Left hindlimb (tissue), 1 donor: ENCODE measurements at places on chromosomes 3 and 15.
A peak's percentile ranks its signal among the peaks of the same experiment; 100 is the strongest.

- DNase-seq = no peak
These were observed 319.3 kb upstream of the ATP10A start for GRCh38 chr15:26182441-26182840.

DNA sequence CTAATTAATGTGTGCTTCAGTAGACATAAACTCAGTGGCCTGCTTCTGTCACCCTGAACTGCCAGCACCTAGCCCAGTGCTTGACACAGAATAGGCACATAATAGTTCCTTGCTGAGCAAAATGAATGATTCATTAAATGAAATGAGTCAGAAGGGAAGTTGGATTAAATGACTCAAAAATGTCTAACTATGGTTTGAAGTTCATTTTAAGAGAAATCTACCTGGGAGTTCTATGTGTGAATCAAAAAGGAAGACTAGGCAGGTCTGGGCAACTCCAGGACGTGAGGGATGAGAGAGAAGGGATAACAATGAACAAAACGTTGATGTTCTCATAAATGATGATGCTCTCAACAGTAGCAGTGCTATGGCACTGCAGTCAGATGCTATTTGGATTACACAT is 175.0 kb downstream of the CFAP20DC start:
- no peak for DNase-seq

GRCh38 chr3:178618896-178619295 is 82.7 kb downstream of the KCNMB2 start:
- DNase-seq = no peak

DNA sequence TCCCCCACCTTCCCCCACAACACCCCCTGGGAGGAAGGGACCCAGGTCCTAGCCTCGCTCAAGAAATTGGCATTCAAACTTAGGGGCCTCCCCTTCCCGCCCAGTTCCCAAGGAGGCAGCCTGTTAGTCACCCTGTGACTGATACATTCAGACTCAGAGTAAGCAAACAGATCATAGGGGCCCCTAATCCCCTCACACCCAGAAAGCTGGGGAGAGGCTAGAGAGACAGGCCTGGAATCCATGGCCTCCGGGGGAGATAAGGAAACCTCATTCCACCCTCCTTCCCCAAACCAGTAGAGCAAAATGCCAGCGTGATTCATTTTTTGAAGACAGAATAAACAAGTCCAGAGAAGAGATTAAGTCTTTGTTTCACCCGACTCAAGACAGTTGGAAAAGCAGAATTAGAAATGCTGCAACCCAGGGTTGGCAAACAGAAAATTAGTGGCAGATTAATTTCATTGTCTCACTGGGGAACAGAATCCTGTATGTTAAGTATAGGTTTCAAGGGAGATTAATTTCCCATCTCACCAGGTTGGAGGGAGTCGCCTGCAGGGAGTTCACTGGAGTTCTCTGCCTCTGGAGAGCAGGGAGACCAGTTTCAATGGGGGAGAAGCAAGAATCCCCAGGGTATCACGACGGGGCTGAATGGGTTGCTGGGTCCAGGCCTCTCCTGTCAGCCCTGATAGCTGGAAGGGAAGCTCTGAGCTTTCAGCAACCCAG is 268.3 kb downstream of the UACA start:
- no peak for DNase-seq

DNA sequence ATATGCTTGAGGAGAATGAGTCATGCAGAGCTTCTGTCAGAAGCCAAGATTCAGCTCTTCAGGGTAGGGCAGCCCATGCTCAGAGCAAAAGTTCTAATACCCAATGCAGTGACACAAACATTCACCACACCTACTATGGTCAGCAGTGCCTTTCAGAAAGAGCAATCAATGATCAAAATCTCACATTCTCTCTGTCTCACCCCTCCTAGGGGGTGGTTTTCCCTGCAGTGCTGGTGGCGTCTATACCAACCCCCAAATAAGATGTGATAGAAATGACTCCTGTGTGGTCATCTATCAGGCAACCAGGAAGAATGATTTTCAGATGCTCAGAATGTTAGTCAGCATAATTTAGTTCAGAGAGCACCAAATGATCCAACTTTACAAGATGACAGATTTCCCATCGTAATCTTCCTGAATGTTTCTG is 385.3 kb downstream of the NTRK3 start:
- DNase-seq = no peak

DNA sequence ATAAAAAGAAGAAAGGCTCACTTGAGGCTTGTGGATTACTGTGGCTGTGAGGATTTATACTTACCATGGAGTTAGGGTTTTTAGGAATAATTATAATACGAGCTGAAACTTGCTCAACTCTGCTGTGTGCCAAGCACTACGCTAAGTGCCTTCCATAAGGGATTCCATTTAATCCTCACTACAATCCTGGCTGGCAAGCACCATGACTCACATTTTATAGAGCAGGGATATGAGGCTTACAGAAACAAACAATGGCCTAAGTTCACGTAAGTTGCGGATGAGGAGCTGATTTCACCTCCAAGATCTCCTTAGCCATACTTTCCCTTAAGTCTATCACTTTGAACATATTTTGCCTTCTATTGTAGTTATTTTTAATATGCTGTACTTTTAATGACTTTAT is 43.9 kb upstream of the ARL8B start:
- DNase-seq = no peak

DNA sequence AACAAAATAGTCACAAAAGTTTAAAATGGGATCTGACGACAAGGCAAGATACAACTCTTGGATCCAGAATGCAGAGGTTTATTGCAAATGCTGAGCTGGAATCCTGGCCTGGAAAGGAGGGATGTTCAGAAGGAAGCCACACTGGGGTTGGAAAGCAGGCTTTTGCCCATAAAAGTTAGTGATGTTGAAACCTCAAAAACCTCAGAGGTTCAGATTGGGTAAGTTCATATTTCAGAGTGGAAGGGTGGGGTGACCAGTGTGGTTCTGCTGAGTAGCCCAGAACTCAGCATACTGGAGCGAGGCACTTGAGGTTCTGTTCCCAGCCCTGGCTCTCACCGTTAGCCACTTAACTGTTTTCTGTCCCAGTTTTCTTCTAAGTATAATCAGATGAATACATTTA is 114.0 kb upstream of the OSTN start:
- peak; percentile 56 for DNase-seq

- no peak for DNase-seq
These were observed 34.3 kb upstream of the MANF start for GRCh38 chr3:51350751-51351150.

DNA sequence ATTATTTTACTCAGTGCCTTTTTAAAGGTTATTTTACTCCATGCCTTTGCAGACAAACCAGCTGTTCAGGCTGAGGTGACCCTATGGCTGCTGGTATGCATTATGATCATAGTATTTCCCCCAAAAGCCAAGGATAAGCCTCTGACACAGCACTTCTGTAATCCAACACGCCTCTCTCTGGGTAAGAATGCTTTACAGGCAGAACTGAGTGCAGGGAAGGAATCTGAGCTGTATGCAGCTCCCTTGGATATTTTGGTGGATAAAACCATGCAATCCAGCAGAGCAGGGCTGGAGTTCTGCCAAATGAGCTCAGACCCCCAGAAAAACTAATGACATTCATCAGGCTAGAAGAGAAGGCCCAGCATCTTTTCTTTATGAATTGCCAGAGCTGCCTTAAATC is 11.7 kb upstream of the MAP1A start:
- DNase-seq = peak; percentile 58

DNA sequence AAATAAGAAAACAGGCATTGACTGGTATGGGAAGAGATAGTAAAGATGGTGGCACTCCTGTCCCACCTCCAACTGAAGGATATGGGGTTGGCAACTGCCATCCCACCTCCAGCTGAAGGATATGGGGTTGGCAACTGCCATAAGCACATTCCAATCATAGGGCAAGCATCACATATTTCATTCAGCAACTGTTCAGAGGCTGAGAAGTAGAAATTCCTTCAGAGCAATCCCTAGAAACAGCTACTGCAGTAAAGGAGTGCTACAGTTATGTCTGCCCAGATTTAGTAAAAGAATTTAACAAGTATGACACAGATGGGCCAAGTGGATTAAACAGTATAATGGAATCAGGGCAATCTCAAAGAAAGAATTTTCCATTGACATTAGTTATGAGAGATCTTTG is 156.8 kb downstream of the IMPG2 start:
- DNase-seq = no peak

GRCh38 chr15:87707566-87708130 is 548.9 kb downstream of the NTRK3 start:
- DNase-seq = no peak

DNA sequence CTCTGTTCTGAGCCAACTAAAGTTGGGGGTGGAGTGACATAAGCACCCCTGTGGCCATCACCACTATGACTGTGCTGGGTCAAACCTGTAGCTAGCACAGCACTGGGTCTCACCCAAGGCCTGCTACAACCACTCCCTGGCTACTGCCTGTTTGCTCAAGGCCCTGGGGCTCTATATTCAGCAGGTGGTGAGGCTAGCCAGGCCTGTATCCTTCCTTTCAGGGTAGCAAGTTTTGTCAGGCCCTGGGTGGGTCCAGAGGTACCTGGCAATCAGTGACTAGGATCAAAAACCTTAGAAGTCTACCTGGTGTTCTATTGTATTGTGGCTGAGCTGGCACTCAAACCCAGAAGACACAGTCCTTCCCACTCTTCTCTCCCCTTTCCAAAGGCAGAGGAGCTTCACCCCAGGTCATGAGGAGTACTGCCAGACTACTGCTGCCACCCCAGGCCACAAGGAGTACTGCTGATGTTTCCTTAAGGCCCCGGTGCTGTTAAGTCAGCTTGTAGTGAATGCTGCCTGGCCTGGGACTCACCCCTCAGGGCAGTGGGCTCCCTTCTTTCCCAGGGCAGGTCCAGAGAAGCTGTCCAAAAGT is 170.8 kb downstream of the IGSF11 start:
- no peak for DNase-seq

GRCh38 chr3:24686808-24687207 is 192.2 kb upstream of the THRB start:
- no peak for DNase-seq

DNA sequence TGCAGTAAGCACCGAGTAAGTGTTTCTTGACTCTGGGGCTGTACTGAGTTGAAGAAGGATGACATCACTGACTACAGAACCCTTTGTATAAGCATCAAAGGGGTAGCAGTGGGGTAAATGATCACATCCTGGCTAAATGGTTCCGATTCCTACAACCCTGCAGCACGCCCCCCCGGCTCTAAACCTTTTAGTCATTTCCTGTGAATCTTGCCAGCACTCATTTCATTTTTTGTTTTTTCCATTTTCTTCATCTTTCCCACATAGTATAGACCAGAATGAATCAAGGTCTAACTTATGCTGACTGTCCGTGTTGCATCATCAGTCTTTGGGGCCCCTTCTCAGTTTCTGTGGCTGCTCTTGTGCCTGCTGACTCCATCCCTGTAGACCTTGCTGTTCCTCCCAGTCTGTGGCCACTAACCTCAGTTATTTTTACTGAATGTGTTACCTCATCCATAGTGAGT is 383.1 kb upstream of the TPRG1 start:
- no peak for DNase-seq

DNA sequence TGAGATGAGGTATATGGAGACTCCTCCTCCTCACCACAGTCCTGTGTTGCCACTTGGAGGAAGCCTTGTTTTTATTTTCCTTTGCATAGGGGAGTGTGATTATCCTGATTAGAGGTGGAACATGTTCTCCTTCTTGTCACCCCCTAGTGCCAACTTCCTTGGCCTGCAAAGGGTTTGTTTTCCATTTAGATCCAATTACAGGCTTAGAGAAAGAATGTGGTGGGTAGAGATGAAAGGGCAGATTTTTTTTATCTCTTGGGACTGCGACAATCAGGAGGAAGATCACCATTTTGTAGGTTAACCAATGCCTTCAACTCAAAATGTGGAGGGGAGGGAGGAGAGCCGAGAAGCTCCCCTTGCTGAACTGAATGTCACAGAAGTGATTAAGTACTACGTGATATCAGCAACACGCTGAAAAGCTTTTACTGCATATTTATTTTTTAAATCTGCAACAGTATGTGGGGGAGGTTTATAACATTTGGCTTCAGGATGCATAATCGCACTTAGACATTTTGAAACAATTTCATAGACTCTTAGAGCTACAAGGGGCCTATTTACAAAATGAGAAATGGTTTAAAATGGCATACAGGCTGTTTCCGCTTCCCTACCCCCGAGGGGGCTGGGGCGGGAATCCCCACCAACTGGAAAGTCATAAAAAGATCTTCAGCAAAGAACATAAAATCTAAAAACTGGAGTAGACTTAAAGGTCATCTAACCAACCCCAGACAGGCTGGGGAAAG is 2.4 kb downstream of the LMCD1 start:
- DNase-seq = peak; percentile 67

GRCh38 chr15:43253431-43254403 is 13.0 kb downstream of the TGM5 start:
- no peak for DNase-seq

GRCh38 chr3:129383292-129383860 is 45.1 kb downstream of the EFCAB12 start:
- DNase-seq = peak; percentile 70

- DNase-seq = no peak
These were observed 365.2 kb upstream of the AGTR1 start for GRCh38 chr3:148332509-148332908.

GRCh38 chr3:94082391-94082937 is 19.6 kb downstream of the NSUN3 start:
- DNase-seq = no peak

DNA sequence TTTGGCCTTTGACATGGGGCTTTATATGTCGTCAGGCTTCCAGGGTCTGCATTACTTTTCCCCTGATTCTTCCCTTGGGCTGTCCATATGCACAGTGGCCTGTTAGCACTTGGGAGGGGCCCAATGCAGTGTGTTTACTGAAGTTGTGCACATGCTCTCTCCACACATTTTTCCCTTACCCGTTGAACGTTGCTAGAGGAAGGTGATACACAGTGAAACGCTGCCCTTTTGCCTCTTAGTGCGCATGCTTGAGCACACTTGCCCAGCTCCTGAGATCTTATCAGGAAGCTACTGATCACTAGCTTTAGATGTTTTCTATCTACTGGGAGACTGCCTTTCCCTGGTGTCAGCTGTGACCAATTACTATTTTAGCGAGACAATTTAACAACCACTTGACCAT is 1198.0 kb downstream of the ROBO1 start:
- no peak for DNase-seq

DNA sequence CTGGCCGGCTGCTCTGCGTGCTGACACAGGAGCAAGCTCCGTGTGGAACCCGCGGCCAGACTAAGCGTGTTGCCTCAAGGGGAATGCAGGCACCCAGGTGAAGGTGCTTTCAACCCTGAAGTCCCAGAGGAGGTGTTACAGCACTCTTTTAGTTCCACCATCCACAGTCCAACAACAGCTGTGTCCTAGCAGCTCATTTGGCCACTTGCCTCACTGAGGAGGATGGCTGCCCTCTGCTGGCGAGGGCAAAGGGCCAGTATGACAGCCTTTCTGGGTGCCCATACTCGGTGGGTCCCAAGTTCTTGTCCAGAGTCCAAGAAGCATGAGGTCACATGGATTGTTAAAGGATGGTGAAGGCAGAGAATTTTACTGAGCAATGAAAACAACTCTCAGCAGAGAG is 87.8 kb downstream of the C3orf85 start:
- no peak for DNase-seq

- no peak for DNase-seq
These were observed 118.5 kb upstream of the LMOD3 start for GRCh38 chr3:69240651-69241568.

- no peak for DNase-seq
These were observed 470.9 kb upstream of the TPRG1 start for GRCh38 chr3:188700918-188701317.

GRCh38 chr3:138383715-138384465 is 35.5 kb downstream of the MRAS start:
- no peak for DNase-seq

GRCh38 chr3:64203216-64203615 is 22.1 kb downstream of the PRICKLE2 start:
- DNase-seq = no peak
